ENCODE measurements at places on chromosomes 4 and X.

DNA sequence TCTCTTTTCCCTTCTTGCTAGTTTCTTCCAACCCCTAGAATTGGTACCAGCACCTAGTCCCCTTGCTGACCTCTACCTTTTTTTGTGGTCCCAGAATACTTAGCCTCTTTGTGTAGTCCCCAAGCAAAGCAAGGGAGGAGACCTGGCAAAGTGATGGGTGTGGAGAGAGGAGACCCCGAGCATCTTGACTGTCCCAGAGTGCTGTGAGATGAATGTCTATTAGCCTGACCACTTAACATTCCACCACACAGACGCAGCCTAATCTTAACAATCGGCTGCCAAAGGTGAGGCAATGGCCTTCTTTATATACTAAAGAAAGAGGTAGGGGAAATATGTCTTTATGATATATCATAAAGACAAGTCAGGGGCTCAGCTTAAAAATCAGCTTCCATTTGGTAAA lies 55.9 kb downstream of the TRIM2 start:
- DNase-seq: no peak

DNA sequence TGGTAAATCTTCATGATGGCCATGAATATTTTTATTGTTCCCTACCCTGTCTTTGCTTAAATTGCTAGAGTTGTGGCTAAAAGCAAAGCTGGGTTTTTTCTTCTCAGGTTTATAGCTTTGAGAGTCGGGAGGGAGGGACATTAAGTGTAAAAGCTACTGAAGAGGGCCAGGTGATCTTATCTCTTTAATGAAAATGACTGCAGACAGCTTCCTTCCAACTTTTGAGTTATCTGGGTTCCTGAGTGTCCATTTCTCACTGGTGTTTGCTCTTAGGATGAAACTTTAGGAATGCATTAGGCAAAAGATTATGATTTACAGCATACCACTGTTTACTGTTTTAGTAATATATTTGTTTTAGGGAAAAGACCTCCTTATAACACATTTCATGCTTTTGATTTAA lies 187.7 kb downstream of the SHROOM3 start:
- no peak for DNase-seq

DNA sequence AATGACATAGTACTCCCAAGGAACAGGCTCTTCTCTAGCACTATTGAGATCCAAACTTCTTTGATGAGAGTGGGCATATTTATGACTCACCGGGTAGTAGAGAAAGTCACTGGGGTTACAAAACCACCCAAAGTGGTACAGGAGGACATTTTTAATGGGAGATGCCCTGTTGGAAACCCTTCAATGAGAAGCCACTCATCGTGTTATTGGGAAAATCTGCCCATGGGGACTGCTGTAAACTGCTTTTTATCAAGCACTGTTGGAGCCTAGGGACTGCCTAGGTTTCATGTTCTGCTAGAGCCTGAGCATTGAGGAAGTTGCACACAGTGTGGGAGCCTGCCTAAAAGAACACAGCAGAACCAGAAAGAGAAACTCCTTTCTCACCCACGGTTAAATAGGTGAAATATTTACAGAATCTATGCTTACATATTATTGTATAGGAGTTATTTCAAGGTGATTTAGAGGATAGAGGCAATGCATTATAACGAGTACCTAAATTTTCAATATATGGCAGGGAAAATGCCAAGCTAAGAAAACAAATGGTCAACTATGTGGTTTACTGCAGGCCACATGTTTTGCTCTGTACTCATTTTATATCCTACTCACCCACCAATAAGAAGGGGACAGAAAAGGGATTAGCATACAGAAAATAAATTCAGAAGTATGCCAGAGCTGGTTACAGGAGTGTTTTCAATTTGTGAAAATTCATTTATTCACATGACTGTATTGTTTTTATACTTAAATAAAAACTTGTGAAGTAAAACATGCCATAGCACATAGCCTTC lies 559.1 kb downstream of the FSTL5 start:
- DNase-seq: no peak

DNA sequence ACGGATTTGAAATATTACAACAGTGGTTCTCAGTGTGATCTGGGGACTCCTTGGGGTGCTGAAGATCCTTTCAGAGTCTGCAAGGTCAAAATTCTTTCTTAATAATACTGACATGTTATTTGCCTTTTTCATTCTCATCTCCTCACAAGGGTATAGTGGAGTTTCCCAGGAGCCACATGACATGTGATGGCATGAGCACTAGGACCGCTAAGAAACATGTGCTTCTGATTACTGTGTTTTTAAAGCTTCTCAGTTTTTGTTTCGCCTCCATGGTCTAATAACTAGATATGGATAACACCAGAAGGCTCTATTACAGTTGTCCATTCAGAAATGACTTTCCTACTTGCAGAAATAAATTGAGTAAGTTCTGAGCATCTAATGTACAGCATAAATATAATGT lies 156.1 kb downstream of the RAB28 start:
- no peak for DNase-seq

- no peak for DNase-seq
These were observed 6.1 kb upstream of the SH3D19 start for GRCh38 chr4:151331276-151332042.

DNA sequence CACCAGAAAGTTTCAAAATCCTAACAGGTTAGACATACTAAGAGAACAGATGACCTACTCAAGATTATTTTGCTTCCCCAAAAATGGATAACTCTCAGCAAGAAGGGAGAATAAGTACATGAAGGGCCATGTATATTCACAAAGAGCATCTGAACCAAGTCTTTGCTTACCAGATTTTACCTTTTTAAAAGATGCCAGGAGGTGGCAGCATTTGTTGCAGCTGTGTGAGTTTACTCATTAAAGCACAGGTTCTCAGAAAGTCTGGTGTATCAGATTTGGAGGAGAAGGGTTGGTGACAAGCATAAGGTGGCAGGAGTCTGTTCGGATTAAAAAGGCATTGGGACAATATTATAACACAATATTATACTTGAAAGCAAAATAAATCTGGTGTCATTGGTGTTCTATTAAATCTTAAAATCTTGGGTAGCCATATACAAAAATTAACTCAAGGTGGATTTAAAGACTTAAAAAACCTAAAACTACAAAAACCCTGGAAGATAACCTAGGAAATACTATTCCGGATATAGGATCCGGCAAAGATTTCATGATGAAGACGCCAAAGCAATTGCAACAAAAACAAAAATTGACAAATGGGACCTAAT lies 51.3 kb upstream of the NFKB1 start:
- DNase-seq: no peak
